T follicular helper cell (primary cell): ENCODE measurements at places on chromosomes 5 and 9.

GRCh38 chr5:65821966-65822365, 100.0 kb downstream of the NLN start:
- no peak for DNase-seq

DNA sequence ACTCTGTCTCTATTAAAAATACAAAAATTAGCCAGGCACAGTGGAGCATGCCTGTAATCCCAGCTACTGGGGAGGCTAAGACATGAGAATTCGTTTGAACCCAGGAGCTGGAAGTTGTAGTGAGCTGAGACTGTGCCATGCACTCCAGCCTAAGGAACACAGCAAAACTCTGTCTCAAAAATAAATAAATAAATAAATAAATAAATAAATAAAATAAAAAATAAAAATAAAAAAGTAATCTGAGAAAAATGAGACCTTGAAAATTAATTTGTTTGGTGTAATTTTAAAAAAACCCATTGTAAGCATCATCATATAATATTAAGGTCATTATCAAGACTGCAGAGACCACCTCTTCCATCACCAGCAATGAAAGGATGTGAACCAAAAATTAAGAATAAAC, 997.1 kb downstream of the CDH18 start:
- no peak for DNase-seq

GRCh38 chr9:30244877-30245276, 2139.6 kb upstream of the ACO1 start:
- no peak for DNase-seq

- no peak for DNase-seq
These were observed 260.1 kb upstream of the RGMB start for GRCh38 chr5:98513380-98513779.
